ENCODE measurements at places on chromosomes 4 and X.

GRCh38 chr4:1869530-1870327, 1.5 kb upstream of the NSD2 start:
- no peak for DNase-seq

DNA sequence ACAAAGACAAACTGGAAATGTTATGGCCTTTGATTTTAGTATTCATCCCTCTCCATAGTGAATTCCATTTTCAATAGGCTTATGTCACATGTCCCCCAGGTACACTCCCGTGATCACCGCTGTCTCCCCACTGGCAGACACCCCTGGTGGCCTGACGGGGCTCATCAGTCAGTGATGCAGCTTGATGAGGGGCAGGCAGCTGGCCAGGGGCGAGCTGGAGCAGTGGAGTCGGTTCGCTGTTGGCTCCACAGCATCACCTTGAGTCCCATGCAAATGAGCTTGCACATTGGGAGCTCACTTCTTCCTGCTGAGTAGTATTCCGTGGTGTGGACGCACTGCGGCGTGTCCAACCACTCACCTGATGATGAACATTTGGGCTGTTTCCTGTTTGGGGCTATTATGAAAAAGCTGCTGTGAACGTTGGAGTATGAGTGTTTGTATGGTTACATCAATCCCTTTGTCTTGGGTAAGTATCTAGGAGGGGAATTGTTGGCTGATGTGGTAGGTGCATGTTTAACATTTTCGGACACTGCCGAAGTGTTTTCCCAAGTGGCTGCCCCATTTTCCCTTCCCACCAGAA, 5.2 kb downstream of the TREX2 start:
- no peak for DNase-seq

DNA sequence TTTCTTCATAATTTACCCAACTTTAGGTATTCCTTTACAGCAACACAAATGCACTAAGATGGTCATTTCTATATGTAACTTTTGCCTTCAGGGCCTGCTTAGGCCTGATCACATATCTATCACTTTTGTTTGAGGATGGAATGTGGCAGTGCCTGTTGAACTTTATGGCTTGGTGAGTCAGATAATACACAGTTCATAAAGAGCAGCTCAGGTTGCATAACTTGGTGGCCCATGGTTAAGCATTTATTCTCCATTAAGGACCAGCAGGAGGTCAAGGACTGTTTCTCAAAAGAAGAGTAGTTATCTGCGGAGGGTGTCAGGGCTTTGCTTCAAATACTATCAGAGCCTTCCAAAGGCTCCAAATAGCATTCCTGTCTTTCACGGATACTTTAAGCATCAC, 124.1 kb upstream of the PDHA2 start:
- no peak for DNase-seq

- DNase-seq: no peak
Observed at GRCh38 chr4:10589799-10590198, 94.8 kb downstream of the CLNK start.

Data from NCI-H748 treated with DMSO at 0.1 percent for 48 hours (cell line).